Mammary epithelial cell (primary cell): ENCODE measurements at places on chromosomes 4 and X. TPM values are rescaled to one million over a fixed set of nuclear protein-coding genes. Genes with fewer than 3 reads are reported as not detected.

GRCh38 chr4:173073939-173074500, 94.6 kb upstream of the GALNT7 start:
- DNase-seq = no peak

- peak; percentile 70 for DNase-seq
Measured at GRCh38 chr4:38489924-38490639, 173.9 kb upstream of the KLF3 start.

- DNase-seq = no peak
Measured at GRCh38 chr4:138614398-138615142, 372.4 kb upstream of the SLC7A11 start.

GRCh38 chr4:5592272-5592671, 116.1 kb downstream of the EVC2 start:
- DNase-seq = no peak

DNA sequence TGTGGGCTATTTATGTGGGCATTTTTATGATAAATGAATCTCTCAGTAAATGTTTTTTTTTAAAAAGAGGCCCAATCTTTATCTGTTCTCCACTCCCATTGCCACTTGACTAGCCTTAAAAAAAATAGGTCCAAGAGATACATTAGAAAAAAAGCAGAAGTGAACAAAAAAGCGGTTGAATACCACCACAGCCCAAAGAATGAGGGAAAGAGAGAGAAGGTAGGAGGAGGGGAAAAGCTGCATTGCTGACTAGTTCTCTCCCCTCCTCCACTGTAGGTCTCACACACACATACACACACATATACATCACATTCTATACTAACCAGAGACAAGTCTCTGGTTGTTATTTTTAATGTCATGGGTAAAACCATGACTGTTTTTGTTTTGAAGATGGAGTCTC, 95.8 kb upstream of the IL13RA1 start:
- no peak for DNase-seq

DNA sequence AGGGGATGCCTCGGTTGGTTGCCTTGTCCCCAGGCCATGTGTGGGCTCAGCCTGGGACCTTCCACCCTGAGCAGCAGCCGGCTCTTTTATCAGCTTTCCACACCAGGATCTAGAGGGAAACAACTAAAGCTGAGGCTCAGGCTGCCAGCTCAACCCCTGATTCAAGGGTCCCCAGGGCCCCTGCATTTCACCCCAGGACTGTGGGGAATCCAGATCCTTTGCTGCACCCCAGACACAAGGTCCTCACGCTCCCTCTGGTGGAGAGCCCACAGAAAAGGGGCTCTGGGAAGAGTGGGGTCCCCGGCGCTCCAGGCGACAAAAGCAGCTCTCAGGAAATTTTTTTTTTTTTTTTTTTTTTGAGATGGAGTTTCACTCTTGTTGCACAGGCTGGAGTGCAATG, 64.3 kb downstream of the ZFYVE28 start:
- no peak for DNase-seq

DNA sequence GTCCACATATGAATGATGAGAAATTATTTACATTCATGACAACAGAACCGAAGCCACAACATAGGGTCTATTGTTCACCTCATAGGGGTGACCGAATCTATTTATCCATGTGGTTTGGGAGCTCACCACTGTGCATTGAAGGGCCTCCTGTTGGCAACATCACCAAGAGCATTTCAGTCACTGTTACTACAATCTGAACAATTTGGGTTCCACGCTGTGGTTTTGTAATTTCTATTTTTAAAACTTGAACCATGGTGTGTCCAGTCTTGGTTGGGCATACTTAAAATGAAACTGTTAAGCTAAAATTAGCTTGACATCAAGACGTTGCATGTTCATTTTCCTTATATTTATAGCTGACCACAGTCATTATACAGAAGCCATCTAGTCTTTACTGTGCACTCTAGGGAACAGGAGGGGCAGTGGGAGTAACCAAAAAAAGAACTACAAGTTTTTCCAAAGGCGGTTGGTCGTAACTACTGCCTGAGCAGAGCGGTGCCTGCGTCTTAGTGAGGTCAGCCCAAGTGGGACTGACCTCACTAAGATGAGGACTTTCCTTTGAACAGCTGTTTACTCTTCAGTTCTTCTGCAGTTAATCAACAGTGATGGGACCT, 192.1 kb downstream of the SPRY1 start:
- DNase-seq = peak; percentile 88

DNA sequence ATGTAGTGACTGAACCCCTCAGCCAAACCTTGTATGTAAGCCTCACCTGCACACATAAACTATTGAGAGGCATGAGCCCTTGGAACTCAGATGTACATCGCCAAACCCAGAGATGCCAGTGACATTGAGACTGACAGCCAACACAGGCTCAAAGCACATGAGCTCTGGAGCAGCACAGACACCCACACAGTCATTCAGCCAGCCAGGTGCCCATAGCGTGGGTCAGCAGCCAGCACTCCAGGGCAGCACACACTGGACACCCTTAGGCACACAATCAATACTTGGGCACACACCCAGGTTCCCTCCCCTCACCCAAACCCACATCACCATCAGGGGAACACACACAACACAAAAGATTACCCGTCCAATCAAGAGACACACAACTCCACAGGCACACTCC, 4.3 kb upstream of the TIMP1 start:
- DNase-seq = no peak

DNA sequence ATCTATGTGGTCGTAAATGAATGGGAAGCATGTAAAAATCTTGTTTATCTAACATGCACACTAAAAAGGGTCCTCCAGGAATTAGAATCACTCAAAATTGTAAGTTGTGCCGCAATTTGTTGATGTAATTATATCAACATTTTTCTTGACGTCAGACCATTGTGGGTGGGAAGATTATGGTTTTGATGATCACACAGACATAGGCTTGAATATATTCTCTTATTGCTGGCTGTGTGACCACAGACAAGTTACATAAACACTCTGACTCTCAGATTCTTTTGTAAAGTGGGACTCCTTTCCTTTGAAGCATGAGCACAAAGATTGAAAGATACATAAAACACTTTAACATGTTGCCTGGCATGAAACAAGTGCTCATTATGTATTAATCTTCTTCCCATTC, 51.5 kb downstream of the IL1RAPL1 start:
- no peak for DNase-seq

- no peak for DNase-seq
Measured at GRCh38 chr4:76690906-76691275, 207.1 kb downstream of the SOWAHB start.

DNA sequence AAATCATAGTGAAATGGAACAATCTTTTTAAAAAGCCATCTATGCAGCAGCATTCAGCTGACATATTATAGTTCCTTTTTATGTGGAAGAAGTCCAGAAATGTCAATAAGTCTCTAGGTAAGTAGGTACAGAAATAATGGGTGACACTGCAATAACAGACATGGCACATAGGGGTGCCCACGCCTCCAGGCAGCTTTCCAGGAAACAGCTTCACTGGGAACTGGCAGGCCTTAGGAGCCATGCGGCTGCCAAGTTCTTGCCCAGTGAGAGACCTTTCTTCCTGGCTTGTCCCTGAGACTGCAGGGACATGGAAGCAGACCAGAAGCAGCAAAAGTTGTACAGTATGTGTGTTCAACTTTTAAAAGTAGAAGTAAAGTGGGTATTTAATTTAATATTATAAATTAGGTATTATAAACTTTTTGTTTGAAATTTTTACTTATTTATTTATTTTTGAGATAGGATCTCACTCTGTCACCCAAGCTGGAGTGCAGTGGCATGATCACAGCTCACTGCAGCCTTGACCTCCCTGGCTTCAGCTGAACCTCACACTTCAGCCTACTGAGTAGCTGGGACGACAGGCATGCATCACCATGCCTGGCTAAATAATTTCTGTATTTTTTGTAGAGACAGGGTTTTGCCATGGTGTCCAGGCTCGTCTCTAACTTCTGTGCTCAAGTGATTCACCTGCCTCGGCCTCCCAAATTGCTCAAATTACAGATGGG, 12.1 kb upstream of the ETNPPL start:
- no peak for DNase-seq

- DNase-seq = no peak
Measured at GRCh38 chr4:12729384-12729783, 754.8 kb downstream of the RAB28 start.

GRCh38 chrX:24341795-24342194, 18.6 kb upstream of the SUPT20HL1 start:
- peak; percentile 43 for DNase-seq

DNA sequence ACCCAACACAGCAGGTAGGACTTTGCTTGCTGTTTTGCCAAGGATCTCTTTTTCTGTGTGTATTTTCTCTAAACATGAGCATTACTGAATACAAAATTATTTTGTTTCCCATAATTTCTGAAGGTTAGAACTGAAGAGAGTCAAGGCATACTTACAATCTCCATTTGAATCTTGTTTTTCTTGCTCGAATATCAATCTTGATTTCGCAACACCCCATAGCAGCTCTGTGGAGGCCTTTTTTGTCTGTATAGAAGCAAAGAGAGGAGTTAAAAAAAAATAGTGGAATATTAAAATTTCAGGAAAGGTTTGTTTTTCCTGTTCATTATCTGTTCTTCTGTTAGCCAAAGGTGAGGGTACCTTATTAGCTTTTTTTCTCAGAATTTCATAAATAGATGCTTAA, 92.9 kb downstream of the TNIP2 start:
- DNase-seq = no peak

GRCh38 chr4:139177869-139178619, 1.0 kb upstream of the ELF2 start:
- peak; percentile 93 for DNase-seq

DNA sequence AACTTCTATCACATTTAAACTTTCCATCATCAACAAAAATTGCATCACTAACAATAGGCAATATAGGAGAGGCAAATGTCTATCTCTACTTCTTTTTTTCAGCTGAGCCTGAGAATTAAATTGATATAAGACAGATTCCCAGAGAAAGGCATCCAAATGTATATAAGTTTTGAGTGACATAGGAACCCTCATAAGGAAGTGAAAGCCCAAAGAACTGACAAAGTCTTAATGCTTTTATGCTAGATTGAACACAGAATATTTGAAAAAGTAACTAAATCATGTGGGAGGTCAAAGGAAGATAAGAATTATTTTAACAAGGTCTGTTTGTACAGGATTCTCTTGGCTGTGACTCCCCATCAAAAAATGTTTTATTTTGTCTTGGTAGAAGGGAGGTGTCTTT, 714.9 kb downstream of the GRXCR1 start:
- DNase-seq = no peak

DNA sequence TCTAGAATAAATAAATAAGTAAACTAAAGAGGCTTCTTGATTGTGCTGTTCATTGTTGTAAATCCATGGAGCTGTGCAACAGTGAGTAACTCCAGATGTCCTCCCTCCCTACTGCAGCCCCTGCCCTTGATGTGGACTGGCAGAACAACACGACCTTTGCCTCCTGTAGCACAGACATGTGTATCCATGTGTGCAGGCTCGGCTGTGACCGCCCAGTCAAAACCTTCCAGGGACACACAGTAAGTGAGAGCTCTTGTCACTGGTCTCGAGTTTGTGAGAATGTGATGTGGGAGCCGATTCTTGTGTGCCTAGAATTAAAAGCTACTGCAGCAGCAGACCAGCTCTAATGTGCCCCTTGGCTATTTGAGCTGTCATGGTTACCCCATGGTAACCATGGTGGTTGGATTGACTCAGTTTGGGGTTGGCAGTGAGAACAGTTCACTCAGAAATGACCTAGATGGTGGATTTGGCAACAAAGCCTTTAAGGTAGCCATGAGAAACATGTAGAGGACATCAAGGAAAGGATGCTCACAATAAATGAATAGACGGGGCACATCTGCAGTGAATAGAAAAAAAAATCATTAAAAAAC, 60.7 kb downstream of the GPR143 start:
- DNase-seq = no peak

DNA sequence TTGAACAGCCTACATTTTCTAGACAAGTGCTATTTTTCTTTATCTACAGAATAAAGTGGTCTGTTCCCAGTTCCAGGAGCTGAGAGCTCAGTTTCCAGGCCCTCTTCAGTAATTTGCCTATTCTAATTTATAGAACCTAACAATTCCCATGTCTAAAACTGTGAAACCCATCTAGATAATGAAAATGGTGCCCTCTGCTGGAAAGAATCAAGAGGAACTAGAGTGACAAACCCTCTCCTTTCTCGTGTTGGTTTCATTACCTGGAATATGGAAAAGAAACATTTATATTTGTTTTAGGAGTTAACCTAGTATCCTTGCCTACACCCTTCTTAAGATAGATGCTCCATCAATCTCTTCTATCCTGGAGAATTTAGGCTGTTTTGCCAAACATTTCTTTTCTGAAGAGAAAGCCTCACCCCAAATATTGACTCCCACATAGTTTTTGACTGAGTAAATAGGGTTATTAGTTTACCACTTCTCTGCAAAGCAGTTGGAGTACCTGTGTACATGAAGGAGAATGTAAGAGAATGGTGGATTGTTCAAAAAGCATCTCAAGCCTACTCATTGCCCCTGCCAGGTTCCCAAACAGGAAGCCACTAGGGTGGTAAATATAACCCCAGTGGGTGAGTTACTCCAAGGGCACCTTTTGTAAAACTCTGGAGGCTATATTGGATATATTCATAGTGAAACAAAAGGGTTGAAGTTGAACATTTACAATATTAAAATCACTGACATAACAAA, 121.6 kb downstream of the RASL11B start:
- DNase-seq = peak; percentile 42

DNA sequence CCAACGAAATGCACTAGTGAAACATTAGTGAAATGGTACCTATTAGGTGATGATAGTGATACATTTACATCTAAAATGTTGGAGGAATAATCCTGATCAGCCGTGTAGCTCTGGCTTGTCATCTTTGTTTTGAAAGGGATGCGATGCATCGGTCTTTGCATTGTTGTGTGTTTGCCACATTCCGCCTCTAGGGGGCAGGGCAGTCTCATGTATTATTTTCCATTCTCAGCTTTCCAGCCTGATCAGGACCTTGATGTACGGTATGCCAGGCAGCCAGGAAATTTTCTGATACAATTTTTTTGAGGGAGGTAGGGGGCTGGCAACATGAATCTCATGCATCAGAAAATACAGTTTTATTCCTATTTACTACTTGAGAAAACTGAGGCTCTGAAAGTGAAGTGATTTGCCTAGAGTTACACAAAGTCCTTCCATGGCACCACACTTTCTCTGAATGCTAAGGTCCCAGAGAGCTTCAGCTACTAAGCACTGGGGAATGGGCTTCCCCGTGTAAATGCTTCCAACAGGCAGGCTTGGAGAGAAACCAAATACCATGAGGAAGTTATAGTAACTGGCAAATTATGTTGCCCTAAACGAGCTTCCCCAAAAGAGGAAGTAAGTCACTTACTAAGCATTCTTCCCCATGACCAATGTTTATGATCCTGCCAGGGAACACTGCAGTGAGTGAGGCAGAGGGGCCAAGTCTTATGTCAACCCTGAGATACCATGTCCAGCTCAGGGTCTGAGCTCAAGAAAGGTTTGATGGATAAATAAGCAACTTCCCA, 31.8 kb upstream of the IQSEC2 start:
- DNase-seq = peak; percentile 44

The VGLL1 gene
- 2.0 and 3.5 TPM in 2 replicates for total RNA-seq

The PDLIM3 gene
- 0.24 and 0.35 TPM in 2 replicates for total RNA-seq

The USP51 gene
- 0.13 and 0.28 TPM in 2 replicates for total RNA-seq

The CXorf38 gene
- 18.0 and 19.1 TPM in 2 replicates for total RNA-seq

The MID1IP1 gene
- total RNA-seq = 68.0 and 71.9 TPM in 2 replicates

The RASGEF1B gene
- total RNA-seq = 15.3 TPM
